ENCODE measurements at places on chromosomes 1 and 21. TPM values are rescaled to one million over a fixed set of nuclear protein-coding genes. Genes with fewer than 3 reads are reported as not detected.

IFNGR2 gene
- total RNA-seq: 75.2 TPM

- DNase-seq: no peak
Observed at GRCh38 chr21:19603011-19603593, 1199.5 kb upstream of the TMPRSS15 start.

DNA sequence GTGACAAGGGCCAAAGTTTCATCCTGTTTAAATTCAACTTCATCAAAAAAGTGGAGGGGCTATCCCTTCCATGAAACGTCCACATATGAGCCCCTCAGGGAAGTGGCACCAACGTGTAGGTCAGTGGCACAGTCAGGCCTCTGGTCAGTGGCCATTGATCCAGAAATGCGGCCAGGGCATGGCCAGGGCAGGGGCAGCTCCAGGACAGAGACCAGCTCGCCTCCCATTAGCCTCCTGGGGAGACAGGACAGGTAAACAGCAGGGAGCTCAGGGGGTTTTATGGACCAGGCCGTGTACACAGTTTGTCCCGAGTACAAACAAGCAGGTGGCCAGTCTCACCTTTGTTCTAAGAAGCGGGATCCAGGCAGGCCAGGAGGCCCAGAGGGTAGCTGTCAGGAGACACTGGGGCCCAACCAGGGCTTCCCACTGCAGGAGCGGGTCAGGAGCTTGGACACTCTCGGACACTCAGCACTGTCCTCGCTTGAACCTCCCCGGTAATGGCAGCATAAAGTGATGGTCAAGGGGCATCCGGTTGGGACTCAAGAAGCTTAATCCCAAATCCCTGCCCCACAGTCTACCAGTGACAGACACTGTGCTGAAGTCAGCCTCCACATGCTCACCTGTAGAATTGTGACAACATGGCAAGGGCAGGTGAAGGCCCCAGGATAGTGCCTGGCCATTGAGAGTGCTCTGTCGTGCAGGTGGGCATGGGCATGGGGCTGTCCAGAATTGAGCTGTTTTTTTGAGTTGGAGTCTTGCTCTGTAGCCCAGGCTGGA lies 144.1 kb upstream of the ERRFI1 start:
- DNase-seq: no peak

DNA sequence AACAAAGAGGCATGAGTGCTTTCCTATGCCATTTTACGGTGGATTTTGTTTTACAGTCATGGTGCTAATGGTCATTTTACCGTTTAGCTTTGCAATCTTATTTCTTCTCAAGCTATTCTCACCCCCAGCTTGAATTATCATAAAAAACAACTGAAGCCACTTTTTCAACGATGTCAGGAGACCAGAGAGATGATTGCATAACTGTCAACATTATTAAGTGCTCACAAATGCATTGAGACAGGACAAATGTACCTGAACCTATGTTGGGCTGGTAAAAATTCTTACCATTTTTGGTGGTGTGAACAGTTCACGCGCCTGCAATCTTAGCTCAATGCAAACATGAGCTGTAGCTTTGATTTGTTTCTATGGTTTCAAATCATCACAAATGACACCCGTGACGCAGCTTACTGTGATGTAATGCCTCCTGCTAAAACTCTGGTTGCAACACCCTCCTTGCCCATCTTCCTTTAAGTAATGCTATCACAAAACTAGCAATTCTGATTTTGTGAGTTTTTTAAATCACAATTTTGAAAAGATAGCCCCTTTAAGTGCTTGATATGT lies 104.4 kb downstream of the UCHL5 start:
- no peak for DNase-seq

RYR2 gene
- total RNA-seq: 0.07 TPM

- DNase-seq: peak; percentile 82
Observed at GRCh38 chr1:175197531-175197930, 5.0 kb upstream of the KIAA0040 start.

SESN2 gene
- total RNA-seq: 7.9 TPM

GBP3 gene
- 89.5 TPM for total RNA-seq

CR1 gene
- not detected for total RNA-seq

DNA sequence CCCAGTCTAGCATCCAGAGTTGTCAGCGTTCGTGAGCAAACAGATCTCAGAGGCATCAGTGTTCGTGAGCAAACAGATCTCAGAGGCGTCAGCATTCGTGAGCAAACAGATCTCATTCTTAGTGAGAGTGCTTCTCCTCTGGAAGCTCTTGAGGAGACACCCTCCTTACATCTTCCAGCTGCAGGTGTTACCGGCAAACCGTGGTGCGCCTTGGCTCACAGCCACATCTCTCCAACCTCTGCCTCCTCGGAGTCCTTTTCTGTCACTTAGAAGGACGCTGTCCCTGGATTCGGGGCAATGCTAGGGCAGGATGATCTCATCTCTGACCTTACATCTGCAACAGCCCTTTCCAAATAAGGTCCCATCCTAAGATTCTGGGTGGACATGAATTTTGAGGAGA lies 14.6 kb upstream of the UMODL1 start:
- peak; percentile 38 for DNase-seq

- no peak for DNase-seq
Observed at GRCh38 chr1:158720620-158721019, at the start of gene OR6K3. Gene OR6K3, minus strand, starts transcription at chr1:158720720. Its CDS starts 2,605 bp downstream, at chr1:158718115.

- DNase-seq: no peak
Observed at GRCh38 chr1:56390232-56390867, 189.0 kb downstream of the PLPP3 start.

GRCh38 chr1:22416555-22417454 lies 34.8 kb upstream of the ZBTB40 start:
- peak; percentile 67 for DNase-seq

LYSMD1 gene
- 9.7 TPM for total RNA-seq

DNA sequence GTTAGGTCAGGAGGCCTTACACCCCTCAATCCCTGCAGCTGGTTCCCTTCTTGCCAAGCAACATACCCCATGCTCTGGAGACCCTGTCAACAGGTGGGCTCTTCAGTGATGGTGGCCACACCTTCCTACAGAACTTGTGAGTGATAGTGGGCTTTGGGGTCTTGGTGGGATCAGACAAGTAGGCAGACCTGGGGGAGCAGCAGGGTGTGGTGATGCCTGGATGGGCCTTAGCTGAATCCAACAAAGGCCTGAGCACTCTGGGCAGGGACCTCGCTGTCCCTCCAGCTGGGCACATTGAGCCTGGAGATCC lies 14.9 kb downstream of the FAAH start:
- no peak for DNase-seq

GUCA2A gene
- total RNA-seq: not detected

DNA sequence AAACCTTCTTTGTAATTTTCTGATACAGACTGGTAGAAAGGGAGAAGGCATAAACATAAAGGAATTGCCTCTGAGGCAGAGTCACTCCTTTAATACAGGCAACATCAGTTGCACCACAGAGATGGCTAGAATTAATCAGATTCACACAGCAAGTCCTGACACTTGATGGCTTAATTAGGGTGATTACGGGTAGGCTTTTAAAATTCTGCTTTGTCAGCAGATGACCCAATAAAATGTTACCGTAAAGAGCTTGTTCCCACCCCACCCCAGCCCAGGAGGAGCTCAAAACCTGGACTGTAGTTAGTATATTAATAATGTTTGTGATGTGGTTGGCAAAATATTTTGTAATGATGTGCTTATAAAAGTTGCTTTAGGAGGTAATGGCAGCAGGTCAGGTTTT lies 9.3 kb upstream of the BTG3 start:
- DNase-seq: no peak

GRCh38 chr1:205700865-205701401 lies 20.6 kb upstream of the SLC45A3 start:
- no peak for DNase-seq

ZMYND12 gene
- total RNA-seq: not detected

GRCh38 chr1:151197863-151198253 lies 494 bp upstream of the PIP5K1A start:
- DNase-seq: no peak

DNA sequence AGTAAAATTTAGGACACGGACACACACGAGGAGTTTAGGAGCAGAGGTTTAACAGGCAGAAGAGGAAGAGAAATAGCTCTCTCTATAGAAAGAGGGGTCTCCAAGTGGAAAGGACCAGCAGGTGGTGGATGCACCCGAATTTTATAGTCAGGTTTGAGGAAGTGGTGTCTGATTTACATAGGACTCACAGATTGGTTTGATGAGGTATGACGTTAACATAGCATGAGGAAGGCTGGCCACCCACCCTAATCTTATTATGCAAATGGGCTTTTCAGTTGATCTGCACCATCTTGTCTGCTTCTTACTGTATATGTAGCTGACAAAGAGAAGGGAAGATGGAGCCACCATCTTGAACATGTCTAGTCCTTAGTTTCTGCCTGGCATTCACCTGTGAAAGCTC lies 52.5 kb upstream of the RGS2 start:
- no peak for DNase-seq

DNA sequence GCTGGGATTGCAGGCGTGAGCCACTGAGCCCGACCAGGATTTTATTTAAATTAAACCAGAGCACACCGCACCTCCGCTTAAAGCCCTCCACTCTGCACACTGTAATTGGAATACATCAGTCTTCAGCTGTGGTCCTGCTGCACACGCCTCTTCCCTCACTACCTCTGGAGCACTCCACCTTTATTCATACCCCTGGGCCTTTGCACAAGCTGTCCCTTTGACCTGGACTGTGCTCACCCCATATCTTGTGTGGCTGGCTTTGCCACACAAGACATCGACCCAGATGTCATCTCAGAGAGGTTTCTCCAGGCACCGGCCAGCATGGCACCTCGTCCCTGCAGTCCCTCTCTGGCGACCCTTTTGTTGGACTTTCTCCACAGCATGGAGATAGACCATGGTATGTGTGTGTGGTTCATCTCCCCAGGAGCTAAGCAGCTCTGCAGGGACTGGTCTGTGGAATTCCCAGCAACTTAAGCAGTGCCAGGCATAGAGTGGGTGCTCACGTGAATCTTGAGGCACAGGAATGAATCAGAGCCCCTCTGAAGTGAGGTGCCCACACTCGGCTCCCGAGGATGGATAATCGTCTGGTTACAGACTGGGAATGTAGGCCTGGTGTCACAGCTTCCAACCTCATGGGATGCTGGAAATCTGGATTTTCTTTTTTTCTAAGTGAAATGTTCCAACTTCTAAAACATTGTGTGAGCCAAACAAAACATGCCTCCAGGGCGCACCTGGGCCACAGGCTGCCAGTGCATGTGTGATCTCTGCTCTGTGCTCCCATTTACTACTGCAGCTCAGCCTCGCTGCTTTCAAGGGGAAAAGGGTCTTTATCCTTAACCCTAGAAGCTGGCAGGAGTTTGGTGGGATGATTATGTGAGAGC lies 61.9 kb downstream of the EVA1C start:
- peak; percentile 57 for DNase-seq

NBPF4 gene
- total RNA-seq: not detected

DNA sequence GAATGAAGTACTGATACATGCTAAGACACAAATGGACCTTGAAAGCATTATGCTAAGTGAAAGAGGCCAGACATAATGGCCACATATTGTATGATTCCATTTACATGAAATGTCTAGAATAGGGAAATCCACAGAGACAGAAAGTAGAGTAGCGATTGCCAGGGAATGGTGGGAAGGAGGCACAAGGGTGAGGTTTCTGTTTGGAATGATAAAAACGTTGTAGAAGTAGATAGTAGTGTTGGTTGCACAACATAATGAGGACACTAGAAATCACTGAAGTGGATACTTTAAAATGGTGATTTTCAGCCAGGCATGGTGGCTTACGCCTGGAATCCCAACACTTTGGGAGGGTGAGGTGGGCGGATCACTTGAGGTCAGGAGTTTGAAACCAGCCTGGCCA lies 97.6 kb upstream of the VANGL1 start:
- no peak for DNase-seq

- DNase-seq: peak; percentile 3
Observed at GRCh38 chr1:165290148-165290547, 66.4 kb downstream of the LMX1A start.

CELA2A gene
- total RNA-seq: not detected

KCNK2 gene
- total RNA-seq: 9.9 TPM

DNA sequence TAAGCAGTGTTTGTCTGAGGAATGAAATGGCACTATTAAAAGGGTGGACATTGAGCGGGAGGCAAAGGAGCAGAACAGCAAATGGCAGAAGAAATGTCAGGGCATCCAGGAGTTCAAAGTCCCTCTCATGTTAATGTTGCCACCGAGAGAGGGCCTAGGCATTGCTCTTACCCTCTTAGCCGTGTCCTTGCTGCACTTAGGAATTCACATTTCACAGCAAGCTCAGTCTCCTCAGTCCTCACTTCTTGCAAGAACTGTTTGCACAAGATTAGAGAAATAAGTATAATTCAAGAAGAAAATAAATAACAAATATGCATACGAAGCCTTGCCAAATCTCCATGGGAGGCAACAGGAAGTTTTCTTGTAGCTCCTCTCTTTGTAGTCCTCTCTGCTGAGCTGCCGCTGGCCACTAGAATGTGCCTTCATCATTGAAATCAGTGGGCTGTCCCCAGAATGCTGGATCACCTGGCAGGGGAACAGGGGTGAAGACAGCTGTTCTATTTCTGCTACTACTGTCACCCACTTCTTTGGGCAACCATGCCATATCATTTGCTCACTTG lies 205.8 kb downstream of the ZNF326 start:
- DNase-seq: no peak

TMEM201 gene
- total RNA-seq: 9.7 TPM

DNA sequence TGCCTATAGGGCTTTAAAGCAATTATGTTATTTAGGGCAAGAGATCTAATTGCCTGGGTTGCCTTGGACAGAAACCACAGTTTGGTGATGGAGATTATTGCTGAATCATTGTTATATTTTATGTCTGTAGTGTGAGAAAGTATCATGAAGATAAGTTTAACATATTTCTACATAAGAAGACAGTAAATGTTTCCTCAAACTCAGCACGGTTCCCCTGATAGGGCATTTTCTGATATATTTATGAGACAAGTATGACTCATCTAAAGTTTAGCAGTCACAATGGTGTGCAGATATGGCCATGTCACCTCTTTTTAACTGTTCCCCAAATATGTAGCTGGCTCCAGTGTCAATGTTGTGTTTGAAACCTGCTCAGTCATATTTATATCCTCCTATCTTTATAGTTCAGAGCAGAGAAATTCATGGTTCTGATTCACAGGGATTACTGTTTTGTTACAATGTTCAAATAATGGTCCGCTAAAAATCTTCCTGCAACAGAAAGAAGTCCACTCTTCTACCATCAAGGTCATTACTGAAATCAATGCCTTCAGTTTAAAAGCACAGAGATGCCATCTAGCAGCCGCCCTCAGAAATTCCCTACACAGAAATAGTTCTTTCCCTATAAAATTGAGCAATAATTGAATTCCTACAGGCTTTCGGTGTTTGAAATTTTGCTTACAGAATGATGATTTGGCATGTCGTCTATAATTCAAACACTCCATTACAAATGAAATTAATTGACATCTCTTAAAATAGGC lies 3.7 kb downstream of the OLFM3 start:
- no peak for DNase-seq

PPM1J gene
- 1.3 TPM for total RNA-seq

C8B gene
- not detected for total RNA-seq

DNA sequence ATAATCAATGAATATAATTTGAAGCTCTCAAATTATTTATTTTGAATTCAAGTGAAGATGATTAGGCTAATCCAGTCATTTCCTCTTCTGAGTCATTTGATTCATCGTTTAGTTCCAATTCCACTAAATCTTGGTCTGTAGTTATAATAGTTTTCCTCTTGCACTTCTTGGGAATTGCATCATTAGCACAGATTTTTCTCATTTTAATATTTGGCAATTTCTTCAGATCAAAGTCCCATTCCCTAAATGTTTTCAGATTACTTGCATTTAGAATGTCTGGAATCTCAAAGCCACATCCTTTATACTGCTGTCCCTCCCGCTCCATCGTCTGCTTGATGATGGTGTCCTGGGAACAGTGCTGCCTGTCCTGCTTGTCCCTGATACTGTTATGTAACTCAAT lies 43.5 kb downstream of the MAST2 start:
- DNase-seq: no peak

GRCh38 chr1:160394673-160395072 lies 5.7 kb upstream of the VANGL2 start:
- no peak for DNase-seq
